Stimulated activated CD8-positive, alpha-beta memory T cell treated with anti-CD3 and anti-CD28 coated beads, Interleukin-12 subunit alpha, Interleukin-12 subunit beta, amount 100 ng/mL, for 1 hour (primary cell): ENCODE measurements at places on chromosomes 3 and 15.
A peak's percentile ranks its signal among the peaks of the same experiment; 100 is the strongest.

GRCh38 chr15:50355619-50355905 lies 564 bp upstream of the GABPB1 start:
- DNase-seq: no peak

GRCh38 chr15:72685925-72686794 lies at the start of the genes BBS4 and HIGD2B:
BBS4 (plus strand) TSS chr15:72686207; CDS start chr15:72686228, 21 bp downstream.
HIGD2B (minus strand) TSS chr15:72686182; CDS start chr15:72676374, 9,808 bp downstream.
- peak; percentile 76 for DNase-seq

GRCh38 chr3:123375014-123375940 lies 73.6 kb downstream of the ADCY5 start:
- DNase-seq: no peak

GRCh38 chr15:76340198-76340802 lies 3.7 kb downstream of the ISL2 start:
- no peak for DNase-seq

DNA sequence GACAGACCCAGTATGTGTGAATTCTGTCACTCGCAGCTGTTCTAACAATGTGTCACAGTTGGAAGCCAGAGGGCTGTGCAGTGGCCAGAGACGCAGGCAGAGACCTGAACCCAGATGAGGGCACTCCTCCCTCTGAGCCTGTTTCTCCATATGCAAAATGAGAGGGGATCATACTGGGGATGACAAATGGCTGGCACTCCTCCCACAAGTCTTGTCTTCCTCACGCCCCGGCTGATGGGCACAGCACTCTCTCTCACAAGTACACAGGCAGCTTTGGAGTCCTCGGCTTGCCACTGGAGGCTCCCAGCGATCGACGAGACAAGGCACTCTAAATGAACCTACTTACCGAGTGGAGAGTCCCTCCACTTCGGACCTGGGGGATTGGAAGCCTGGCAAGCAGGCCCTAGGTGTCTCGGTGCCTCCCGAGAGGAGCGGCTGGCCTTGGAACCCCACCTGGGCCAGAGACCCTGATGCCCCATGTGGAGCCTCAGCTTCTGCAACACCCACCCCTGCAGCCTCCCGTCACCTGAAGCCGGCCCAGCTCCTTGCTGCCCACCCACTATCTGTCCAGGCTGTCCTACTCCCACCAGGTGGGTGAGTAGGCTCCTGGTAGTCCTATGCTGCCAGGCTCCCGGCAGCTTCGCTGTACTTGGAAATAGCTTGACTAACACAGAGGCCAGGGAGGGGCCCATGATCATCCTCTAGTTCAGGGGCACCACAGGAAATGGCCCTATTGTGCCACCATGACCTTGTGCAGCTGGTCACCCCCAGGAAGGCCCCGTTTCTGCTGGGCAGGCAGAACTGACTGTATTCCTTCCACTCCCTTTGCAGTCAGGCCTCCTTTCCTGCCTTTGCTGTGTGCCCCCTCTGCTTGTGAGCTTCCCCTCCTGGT lies 65.0 kb upstream of the IQSEC1 start:
- no peak for DNase-seq

GRCh38 chr15:75199357-75199940 lies 2.2 kb upstream of the C15orf39 start:
- DNase-seq: no peak

DNA sequence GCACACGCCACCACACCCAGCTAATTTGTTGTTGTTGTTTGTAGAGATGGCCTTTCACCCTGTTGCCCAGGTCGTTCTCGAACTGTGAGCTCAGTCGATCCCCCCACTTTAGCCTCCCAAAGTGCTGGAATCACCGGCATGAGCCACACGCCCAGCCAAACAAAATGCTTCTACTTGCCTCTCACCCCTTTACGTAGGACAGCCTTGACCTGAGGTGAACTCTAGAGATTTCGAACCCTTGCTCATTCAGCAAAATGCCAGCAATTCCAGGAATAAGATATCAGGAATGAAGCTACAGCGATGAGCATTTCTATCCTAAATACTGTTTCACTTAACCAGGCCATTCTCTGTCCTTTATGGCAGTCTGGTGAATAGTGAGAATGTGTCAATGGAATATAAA lies 135.0 kb downstream of the LRRK1 start:
- DNase-seq: no peak

DNA sequence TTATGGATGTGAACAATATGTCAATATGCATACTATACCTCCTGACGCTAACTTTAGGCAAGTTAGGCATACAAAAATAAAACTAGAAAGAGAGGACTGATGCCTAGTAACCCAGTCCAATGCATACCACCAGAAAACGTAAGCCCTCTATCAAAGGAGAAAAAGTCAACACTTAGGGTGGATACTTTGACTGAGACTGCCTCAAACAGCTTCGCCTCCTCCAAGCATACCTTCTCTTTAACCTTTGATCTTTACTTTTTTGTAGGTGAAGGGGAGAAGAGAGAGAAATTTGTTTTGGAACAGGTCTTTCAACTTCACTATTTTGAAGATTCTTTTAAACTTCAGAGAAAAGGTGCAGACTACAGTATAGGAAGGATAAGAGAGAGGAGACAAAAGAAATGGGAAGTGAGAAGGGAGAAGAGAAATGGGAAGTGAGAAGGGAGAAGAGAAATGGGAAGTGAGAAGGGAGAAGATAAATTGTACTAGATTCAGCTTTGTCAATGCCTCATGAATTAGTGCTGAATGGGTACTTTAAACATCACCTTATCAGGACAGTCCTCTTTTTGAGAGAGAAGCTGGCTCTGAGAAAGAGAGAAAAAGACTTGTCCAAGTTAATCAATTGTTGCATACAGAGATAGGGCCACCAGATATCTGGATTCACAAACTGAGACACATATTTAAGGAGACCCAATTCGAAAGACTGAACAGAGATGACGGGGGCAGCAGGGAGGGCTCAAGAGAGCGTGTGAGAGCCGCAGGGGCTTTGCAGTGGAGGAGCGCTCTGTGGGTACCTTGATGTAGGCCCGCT lies 1.0 kb downstream of the P3H2 start:
- DNase-seq: no peak

GRCh38 chr15:65292938-65293518 lies 2.8 kb upstream of the RNU5A-1 start:
- no peak for DNase-seq

- DNase-seq: no peak
Measured at GRCh38 chr15:26697913-26698312, 75.0 kb downstream of the GABRB3 start.

GRCh38 chr15:91308199-91308598 lies 208.1 kb downstream of the SV2B start:
- DNase-seq: no peak

DNA sequence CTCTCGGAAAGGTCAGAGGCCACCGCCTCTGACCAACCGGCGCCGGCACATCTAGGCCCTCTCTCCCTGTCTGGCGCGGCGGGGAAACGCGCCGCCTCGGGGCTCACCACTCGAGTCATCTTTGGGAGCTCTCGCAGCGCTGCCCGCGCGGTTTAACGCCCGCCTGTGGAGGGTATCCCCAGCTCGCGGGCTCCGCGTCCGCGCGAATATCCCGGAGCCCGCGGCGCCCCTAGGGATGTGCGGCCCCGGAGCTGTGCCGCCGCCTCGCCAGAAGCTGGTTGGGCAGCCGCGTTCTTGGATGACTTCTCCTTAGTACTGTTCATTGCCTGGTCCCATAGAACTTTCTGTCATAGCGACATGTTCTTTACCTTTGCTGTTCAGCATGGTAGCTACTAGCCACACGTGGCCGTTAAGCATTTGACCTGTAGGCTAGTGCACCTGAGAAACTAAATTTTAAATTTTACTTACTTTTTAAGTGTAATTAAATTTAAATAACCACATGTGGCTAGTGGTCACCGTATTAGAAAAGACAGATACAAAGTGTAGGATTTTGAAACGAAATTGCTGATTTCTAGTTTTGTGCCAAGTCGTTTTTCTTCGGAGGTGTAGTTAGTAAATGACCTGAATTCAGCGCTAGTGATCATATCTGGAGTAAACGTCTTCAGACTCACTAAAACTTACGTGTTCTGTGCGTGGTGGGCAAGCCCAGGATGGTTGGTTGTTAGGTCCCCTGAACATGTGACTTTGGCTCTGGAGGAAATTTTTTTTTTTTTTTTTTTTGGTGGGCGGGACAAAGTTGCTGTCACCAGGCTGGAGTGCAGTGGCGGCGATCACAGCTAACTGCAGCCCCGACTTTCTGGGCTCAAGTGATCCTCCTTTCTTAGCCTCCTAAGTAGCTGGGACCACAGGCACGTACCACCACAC lies 835 bp downstream of the ARIH2 start:
- peak; percentile 20 for DNase-seq

GRCh38 chr3:175288621-175289020 lies 429.5 kb downstream of the NAALADL2 start:
- DNase-seq: no peak

DNA sequence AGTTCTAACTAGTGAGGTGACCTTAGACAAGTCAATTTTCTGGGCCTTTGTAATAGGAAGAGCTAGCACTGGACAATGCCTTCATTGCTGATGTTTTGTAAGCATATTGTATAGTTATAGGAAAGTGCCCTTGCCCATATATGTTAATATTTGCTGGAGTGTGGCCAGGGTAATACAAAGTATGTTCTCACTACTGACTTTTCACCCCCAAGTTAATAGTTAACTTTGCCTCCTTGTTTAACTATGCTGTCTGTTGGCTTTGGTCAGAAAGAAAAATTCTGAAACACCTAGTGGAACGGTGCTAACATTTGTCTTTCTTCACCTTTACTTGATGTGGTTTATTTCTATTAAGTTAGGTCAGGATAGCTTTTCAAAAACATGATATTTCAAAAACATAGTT lies 287.4 kb upstream of the CTNNB1 start:
- DNase-seq: no peak

DNA sequence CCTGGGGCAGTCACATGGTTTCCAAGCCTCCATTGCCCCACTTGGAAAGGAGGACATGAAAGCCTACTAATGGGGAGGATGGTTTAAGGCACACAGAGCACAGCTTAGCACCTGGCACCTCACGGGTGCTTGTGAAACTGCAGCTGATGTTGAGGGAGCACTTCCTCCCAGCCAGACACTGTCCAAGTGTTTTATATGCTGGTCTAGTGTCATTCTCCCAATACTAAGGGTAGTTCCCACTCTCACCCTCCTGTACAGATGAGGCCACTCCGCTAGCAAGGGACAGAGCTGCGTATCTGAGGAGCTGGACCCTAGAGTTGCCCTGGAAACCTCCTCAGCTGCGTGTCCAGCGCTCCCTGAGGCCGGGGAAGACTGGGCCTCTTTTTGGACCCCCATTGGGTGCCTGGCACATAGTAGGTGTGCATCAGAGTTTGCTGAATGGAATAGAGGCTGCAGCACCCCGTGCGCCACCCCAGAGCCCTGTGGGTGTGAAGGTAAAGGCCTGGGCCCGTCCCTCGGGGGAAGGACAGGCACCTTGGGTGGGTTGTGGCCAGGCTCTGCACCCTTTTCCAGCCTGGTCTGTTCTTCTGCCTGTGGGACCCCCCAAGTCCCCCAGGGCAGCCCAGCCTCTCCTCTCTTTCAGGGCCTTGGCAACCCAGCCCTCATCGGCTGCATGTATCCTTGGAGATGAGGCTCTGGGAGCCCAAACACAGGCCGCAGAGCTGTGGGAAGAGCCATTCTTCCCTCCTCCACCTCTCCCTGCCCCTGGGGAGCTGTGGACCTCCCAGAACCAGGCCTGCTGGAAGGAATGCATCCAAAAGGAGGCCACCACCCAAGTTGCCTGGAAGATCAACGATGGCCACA lies 31.3 kb downstream of the DNASE1L3 start:
- DNase-seq: no peak

DNA sequence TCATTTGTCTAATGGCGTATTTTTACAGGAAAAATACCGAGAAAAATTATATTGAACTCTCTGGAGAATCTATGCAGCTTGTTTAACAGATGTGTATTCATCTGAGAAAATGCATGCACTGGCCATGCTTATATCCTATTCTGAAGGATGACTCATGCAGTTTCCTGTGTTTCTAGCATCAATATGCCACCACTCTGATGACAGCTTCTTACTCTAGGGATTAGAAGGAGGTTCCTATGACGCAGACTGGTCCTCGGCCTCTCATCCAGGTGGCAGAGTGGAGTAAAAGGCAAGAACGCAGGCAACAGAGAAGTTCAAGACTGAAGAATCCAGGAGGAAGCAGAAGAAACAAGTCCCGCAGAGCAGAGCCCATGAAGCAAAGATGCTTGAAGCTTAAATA lies 910.0 kb upstream of the ROBO1 start:
- DNase-seq: no peak

GRCh38 chr3:27623085-27623753 lies 98.9 kb downstream of the EOMES start:
- DNase-seq: no peak

GRCh38 chr15:43242616-43243015 lies 21.8 kb upstream of the EPB42 start:
- DNase-seq: no peak

DNA sequence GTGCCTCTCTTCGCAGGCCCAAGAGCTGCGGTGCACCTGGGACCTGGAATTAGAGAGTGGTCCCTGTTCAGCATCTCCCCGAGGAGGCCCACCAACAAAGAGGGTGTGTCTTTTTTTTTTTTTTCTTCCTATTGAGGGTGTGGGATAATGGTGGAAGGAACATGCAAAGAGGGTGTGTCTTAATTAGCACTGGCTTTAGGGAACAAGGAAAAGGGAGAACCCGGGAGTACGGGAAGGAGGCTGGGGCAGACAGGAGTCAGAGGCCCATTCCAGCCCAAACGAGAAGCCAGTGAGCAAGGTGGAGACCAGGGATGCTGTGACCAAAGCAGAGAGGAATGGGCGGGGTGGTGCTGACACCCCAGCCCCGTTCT lies 429 bp upstream of the LOXL1 start:
- no peak for DNase-seq

GRCh38 chr15:73708691-73709090 lies 24.5 kb downstream of the CD276 start:
- DNase-seq: no peak

- no peak for DNase-seq
Measured at GRCh38 chr3:167866331-167866730, 130.8 kb downstream of the SERPINI1 start.

GRCh38 chr3:162122405-162122804 lies 625.8 kb downstream of the OTOL1 start:
- DNase-seq: no peak
